ENCODE measurements at places on chromosomes 4 and X.

- DNase-seq = no peak
These were observed 127.1 kb downstream of the PJA1 start for GRCh38 chrX:69038188-69038587.

GRCh38 chrX:39992300-39992699 is 105.5 kb downstream of the BCOR start:
- no peak for DNase-seq

- DNase-seq = no peak
These were observed 444.3 kb upstream of the GRIA3 start for GRCh38 chrX:122739770-122740169.

DNA sequence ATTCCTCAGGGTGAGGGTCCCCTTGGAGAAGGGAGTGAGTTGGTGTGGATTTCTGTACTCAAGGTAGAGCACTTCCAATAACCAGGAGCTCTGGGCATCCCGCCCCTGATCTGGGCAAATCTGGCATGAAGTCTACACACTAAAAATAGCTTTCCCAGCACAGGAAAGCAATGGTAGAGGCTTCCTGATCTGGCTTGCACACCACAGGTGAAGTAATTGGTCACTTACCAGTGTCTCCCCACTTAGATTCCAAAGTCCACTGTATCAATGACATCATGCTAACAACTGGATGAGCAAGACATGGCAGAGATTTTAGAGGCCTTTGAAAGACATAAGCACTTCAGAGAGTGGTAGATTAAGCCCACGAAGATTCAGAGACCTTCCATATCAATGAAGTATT is 17.8 kb upstream of the IDS start:
- DNase-seq = no peak

DNA sequence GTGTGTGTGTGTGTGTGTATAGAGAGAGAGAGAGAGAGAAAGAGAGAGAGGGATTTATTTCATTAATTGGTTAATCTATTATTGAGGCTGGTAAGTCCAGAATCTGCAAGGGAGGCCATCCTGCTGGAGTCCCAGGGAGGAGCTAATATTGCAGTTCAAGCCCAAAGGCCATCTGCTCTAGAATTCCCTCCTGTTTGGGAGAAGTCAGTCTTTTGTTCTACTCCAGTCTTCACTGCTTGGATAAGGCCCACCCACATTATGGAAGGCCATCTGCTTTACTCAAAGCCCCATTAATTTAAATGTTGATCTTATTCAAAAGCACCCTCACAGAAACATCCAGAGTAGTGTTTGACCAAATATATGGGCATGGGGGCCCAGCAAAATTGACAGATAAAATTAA is 317.5 kb upstream of the RASGEF1B start:
- no peak for DNase-seq

Measured in NCI-H1105 treated with DMSO at 0.1 percent for 48 hours (cell line).